ENCODE measurements at places on chromosomes 6 and 20.

DNA sequence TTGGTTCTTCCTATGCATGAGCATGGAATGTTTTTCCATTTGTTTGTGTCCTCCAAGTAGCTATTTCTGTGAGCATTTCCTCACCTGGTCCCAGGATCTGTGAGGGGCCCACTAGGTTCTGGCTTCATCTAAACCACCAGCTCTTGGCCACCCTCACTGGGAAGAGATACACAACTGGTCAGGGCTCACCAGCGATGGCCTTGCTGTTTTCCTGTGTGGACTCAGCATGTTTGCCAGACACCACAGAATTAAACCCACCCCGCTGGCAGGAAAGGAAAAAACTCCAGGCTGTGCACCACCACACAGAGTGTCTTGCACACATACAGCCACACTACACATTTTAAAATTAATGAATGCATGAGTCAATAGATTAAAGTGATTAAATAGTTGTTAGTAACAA is 65.1 kb upstream of the NXT1 start:
- H3K27me3 ChIP-seq = peaks cover 7% of the 10 kb centered on the region
- DNase-seq = no peak
- no peaks in the 10 kb centered on the region for H3K4me1 ChIP-seq
- H3K27ac ChIP-seq = no peak overlapping the region
- H3K4me3 ChIP-seq = no peak overlapping the region

DNA sequence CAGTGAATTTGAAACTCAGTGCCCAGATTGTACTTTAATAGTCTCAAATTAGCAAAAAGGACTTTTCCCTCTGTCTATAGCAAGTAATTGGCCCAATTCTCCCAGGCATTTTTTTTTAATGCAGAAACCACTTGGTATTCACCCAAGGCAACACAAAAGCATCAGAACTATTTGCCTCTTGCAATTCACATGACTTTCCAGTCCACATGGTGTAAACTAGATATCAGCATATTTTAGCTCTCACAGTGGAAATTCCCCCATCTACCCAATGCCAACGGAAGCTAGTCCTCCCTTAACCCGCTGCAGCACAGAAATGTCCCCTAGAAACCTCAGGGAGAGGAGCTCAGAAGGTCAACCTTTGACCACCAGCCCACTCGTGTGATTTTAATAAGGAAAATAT is 103.4 kb upstream of the CDYL start:
- H3K27ac ChIP-seq = no peak overlapping the region
- no peaks in the 10 kb centered on the region for H3K4me1 ChIP-seq
- H3K27me3 ChIP-seq = no peaks in the 10 kb centered on the region
- no peaks in the 10 kb centered on the region for H3K36me3 ChIP-seq
- H3K4me3 ChIP-seq = no peak overlapping the region

GRCh38 chr6:111837641-111838500 is 35.4 kb downstream of the FYN start:
- peaks cover 56% of the 10 kb centered on the region for H3K36me3 ChIP-seq
- H3K27me3 ChIP-seq = no peaks in the 10 kb centered on the region
- peaks cover 38% of the 10 kb centered on the region for H3K4me1 ChIP-seq
- peak overlapping the region; percentile 57 for H3K4me3 ChIP-seq
- H3K27ac ChIP-seq = peak overlapping the region; percentile 84

DNA sequence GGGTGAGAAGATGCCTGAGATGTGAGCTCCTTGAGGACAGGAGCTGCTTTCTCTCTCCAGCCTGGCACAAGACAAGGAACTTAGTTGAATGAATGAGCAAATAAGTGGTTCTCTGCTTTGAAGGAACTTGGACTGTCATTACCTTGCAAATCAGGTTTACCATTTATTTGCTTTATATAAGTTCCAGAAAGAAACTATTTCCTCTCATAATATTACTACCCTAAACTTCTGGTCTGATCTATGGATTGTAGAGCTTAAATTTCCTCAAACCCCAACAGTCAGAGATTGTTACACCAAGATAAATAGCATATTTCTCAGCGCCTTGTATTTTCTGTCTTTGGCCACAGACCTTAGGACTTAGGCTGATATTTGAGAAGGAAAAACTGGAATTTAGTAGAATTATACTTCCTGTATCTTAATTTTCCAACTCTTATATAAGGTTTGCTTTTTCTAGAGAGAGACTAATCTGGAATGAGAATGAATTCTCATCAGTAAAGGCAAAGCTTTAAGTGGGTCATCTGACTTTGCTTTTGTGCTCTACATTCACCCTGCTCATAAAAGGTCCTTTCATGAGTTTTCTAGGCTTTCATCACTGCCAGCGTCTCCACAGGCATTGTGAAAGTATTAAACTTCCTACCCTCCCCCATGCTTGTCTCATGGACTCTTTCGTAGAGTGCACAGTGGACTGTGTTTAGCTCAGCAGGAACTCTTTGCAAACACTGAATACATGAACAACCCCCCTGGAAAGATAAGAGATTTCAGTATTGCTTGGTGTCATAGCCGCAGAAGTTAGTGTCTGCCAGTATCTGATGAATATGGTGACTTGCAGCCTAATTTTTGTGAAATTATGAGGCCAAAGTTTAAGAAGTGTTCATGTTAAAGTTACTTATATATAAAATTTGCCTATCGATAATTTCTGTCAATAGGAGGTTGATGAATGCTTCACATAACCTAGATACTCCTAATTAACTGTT is 74.0 kb downstream of the PTPRA start:
- H3K27me3 ChIP-seq = no peaks in the 10 kb centered on the region
- no peak overlapping the region for H3K27ac ChIP-seq
- DNase-seq = no peak
- peaks cover 3% of the 10 kb centered on the region for H3K4me1 ChIP-seq

DNA sequence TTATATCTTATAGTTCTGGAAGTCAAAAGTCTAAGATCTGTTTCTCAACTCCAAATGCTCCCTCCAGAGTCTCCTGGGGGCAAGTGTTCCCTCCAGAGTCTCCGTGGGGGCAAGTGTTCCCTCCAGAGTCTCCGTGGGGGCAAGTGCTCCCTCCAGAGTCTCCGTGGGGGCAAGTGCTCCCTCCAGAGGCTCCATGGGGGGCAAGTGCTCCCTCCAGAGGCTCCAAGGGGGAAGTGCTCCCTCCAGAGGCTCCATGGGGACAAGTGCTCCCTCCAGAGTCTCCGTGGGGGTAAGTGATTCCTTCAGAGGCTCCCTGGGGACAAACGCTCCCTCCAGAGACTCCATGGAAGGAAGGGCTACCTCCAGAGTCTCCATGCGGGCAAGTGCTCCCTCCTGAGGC is 34.0 kb upstream of the THBS2 start:
- H3K36me3 ChIP-seq = no peaks in the 10 kb centered on the region
- no peaks in the 10 kb centered on the region for H3K4me1 ChIP-seq
- no peaks in the 10 kb centered on the region for H3K27me3 ChIP-seq

DNA sequence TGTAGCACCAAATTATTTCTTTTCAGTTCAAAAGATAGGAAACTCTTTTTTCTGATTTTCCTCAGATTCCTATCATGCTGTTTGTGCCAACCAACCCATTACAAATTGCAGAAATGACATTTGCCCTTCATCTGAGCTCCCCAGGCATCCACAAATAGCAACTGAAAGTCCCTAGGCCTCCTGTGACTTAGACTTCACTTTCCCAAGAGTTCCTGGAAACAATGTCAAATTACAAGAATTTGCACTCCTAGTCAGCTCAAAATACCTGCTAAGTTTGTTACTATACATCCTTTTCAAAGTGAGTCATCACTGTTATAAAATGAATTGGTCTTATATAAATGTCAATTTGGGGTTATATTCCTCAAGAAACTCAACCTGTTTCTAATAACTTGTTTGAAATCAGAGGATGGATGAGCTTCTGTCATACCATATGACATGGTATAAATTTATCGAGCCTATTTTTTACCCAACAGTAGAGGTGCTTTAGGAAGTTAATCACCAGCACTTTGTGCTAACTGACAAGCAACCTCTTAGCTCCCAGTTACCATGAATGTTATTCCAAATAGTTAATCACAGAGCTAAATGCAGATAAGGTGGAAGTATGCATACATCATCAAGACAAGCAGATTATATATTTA is 256.5 kb downstream of the HACE1 start:
- no peak overlapping the region for H3K27ac ChIP-seq
- DNase-seq = no peak
- H3K36me3 ChIP-seq = no peaks in the 10 kb centered on the region

- no peaks in the 10 kb centered on the region for H3K36me3 ChIP-seq
- DNase-seq = no peak
- H3K4me3 ChIP-seq = no peak overlapping the region
- H3K27me3 ChIP-seq = peaks cover 3% of the 10 kb centered on the region
These were observed 35.0 kb upstream of the KIF16B start for GRCh38 chr20:16608277-16608650.

- no peak overlapping the region for H3K27ac ChIP-seq
- no peaks in the 10 kb centered on the region for H3K4me1 ChIP-seq
- DNase-seq = no peak
- no peak overlapping the region for H3K4me3 ChIP-seq
These were observed 350.7 kb upstream of the SASH1 start for GRCh38 chr6:147991961-147992360.

DNA sequence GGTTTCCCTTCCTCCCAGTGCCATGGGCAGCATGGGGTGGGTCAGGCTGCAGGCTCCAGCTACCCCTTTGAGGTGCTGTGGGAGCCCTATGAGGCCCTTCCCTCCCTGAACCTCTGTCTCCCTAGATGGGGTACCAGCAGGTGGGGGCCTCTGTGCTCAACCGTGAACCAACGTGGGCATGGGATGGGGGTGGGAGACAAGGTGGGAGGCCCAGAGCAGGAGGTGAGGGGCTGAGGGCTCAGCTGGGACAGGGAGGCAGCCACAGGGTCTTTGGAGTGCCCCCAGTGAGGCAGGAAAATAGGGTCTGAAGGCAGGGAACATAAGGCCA is 33.3 kb downstream of the SUN5 start:
- peaks cover 11% of the 10 kb centered on the region for H3K36me3 ChIP-seq
- DNase-seq = no peak
- H3K4me1 ChIP-seq = no peaks in the 10 kb centered on the region
- H3K27ac ChIP-seq = no peak overlapping the region

DNA sequence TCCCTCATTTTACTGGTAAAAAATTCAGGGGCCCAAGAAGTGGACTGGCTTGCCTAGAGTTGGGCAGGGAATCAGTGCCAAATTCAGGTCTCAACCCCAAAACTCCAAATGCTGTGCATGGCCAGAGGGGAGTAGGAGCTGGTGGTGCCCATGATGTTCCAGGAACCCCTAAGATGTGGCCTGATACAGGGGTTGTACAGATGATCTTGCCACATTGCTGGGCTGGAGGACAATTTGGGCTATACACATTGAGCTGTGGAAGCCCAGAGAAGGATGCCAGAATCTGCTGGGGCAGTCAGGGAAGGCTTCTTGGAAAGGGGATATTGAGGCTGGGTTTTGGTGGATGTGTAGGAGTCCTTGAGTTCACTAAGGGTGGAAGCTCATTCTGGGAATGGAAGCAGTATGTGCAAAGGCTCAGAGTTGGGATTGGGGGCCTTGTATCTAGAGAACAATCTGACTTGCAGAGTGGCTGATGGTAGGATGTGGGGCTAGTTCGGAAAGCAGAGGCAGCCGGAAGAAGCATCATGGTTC is 38.0 kb upstream of the APCDD1L start:
- peaks cover 49% of the 10 kb centered on the region for H3K27me3 ChIP-seq
- H3K27ac ChIP-seq = no peak overlapping the region
- no peaks in the 10 kb centered on the region for H3K4me1 ChIP-seq
- H3K36me3 ChIP-seq = no peaks in the 10 kb centered on the region

GRCh38 chr6:110178626-110179405 is 654 bp downstream of the WASF1 start:
- DNase-seq = peak; percentile 72
- H3K36me3 ChIP-seq = no peaks in the 10 kb centered on the region
- peak overlapping the region; percentile 42 for H3K27ac ChIP-seq
- peaks cover 4% of the 10 kb centered on the region for H3K4me1 ChIP-seq
- H3K4me3 ChIP-seq = peak overlapping the region; percentile 68

GRCh38 chr6:66992660-66993059 is 1285.6 kb upstream of the EYS start:
- H3K27me3 ChIP-seq = no peaks in the 10 kb centered on the region
- DNase-seq = no peak
- no peaks in the 10 kb centered on the region for H3K36me3 ChIP-seq
- no peak overlapping the region for H3K4me3 ChIP-seq
- H3K4me1 ChIP-seq = no peaks in the 10 kb centered on the region
- no peak overlapping the region for H3K27ac ChIP-seq

GRCh38 chr6:152233547-152234320 is 403.4 kb downstream of the SYNE1 start:
- peak; percentile 50 for DNase-seq
- peaks cover 47% of the 10 kb centered on the region for H3K36me3 ChIP-seq
- H3K27ac ChIP-seq = peak overlapping the region; percentile 88
- H3K4me1 ChIP-seq = peaks cover 30% of the 10 kb centered on the region
- H3K4me3 ChIP-seq = peak overlapping the region; percentile 53

DNA sequence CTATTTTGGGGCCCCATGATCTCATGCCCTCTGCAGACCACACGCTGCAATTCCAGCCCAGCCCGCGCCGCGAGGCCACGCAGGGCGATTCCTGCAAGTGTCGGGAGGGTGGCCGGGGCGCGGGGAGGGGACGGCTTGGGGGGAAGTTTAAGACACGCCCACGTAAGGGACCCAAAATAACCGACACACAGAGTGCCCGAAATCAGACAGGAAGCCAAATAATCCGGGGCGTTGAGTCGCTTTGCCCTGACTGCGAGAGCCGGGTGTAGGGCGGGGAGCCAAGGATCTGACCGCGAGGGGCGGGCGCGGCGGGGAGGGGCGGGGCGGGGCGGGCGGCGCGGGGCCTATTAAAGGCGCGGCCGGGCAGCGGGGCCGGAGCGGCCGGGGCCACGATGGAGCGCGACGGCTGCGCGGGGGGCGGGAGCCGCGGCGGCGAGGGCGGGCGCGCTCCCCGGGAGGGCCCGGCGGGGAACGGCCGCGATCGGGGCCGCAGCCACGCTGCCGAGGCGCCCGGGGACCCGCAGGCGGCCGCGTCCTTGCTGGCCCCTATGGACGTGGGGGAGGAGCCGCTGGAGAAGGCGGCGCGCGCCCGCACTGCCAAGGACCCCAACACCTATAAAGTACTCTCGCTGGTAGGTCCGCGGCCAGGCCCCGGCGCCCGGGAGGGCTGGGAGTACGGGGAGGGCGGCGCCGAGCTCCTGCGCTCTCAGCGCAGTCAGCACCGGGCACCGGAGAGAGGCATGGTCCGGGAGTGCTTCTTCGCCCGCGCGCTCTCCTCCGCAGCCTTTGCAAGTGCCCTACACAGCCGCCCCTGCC is at the start of gene ENPP1:
ENPP1 (plus strand) TSS at position 377 of the 816 bp plus-strand sequence; CDS start at position 393, 16 bp downstream.
- H3K4me3 ChIP-seq = peak within 1 kb of the TSS; percentile 74
- DNase-seq = peak; percentile 55
- H3K36me3 ChIP-seq = no peaks in the 10 kb centered on the region
- no peak within 1 kb of the TSS for H3K27ac ChIP-seq
- peaks cover 20% of the 10 kb centered on the region for H3K4me1 ChIP-seq

DNA sequence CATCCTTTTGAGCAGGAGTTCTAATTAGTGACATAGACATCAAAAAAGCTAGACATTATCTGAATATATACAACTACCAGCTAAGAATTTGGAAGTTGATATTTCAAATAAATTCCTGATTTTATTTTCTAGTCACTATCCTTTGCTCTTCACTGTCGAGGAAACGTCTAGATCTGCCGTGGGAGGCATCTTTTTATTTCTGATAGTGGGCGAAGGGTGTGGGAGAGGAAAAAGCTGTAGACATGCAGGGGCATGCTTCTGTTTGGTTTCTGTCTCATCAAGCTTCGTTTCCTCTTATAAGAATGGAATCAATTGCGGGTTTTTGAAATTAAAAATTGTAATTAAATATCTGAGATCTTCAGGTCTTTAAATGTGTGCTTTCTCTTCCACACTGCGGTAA is 16.2 kb upstream of the C6orf118 start:
- no peaks in the 10 kb centered on the region for H3K36me3 ChIP-seq
- H3K4me1 ChIP-seq = no peaks in the 10 kb centered on the region
- H3K4me3 ChIP-seq = no peak overlapping the region
- DNase-seq = no peak

All from activated naive CD4-positive, alpha-beta T cell treated with anti-CD3 and anti-CD28 coated beads, Interleukin-2, amount 10 ng/mL, durations not matched to agents 7 days and 5 days (primary cell).